IPS-NIHi11 (cell line): ENCODE measurements at places on chromosomes 7 and 10.

GRCh38 chr10:32692174-32692573, 246.2 kb downstream of the CCDC7 start:
- no peak for DNase-seq

DNA sequence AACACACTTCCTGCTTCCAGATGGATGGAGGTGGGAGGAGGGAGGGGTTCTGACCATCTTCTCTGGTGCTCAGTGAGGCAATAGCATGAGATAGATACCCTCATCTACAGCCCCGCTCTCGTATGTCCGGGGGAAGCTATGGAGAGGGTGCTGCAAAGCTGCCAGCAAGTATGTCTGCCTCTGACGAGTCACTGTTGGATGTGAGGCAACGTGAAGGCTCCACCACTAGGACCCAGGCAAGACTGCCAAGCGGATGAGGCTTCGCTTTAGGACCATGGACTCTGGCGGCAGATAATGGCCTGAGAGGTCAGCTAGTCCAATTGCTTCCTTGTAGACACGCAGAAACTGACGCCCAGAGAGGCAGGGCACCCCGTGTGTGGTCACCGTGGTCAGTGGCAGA, 601.6 kb downstream of the PTPRN2 start:
- DNase-seq, result no peak

GRCh38 chr7:143485500-143485899, 7.8 kb downstream of the TAS2R41 start:
- no peak for DNase-seq

- no peak for DNase-seq
Observed at GRCh38 chr7:5691606-5692005, 89.9 kb downstream of the RNF216 start.

- no peak for DNase-seq
Observed at GRCh38 chr7:49980465-49980864, 112.6 kb downstream of the ZPBP start.

DNA sequence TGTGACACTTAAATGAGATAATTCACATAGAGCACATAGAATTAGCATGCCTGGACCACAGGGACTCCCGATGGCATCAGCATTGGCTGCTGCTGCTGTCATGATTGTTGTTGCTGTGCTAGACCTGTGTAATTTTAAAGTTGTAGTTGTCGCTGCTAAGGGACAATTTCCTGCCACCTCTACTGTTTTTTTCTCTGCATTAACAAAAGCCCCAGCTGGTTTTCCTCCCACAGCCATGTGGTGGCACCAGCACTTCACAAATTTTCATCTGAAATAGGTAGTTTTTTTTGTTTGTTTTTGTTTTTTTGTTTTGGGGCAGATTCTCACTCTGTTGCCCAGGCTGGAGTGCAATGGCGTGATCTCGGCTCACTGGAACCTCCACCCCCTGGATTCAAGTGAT, 25.4 kb upstream of the PRXL2A start:
- peak; percentile 59 for DNase-seq

GRCh38 chr7:140062118-140062527, 628 bp downstream of the PARP12 start:
- DNase-seq, result no peak

GRCh38 chr7:41020056-41020455, 682.8 kb downstream of the INHBA start:
- no peak for DNase-seq
